Activated gamma-delta T cell (primary cell): ENCODE measurements at places on chromosomes 2 and 18.

DNA sequence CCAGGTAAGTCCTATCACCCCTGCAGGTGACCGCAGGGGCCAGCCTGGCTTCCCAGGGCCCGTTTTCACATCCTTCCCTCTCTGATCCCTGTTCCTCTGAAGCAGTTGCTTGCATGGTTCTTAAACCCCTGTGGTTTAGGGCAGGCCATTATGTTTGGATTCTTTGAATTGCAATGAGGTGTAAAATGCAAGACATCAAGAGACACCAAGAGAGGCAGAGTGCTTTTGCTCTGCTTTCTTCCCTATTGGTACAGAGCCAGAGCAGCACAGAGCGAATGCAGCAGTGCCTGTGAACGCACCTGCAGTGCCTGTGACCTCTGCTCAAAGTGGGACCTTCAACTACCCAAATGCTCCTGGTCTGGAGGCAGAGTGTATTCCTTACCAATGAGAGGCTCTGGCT is 7.6 kb downstream of the RFX8 start:
- DNase-seq = no peak

GRCh38 chr18:23237524-23238151 is 102.4 kb downstream of the CABLES1 start:
- DNase-seq = no peak

DNA sequence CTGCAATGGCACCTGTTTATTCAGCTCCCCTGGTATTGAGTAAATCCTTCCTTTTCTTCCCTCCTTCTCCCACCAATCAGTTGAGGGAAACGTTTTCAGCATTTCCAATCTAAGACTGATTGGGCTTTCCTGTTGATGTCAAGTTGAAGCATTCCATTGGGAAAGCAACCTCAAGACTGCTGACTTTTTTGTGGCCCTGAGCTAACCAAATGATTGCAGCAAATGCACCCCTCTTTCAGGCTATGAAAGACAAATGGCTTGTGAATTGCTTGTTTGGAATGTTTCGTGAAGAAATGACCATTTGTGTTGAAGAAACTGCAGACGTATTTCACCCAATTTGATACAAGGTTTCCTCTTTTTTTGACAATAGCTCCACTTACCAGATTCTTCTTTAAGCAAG is 303.5 kb downstream of the EPHA4 start:
- DNase-seq = no peak

- no peak for DNase-seq
These were observed at the start of gene TWIST2 for GRCh38 chr2:238847841-238848690. TWIST2 (plus strand) TSS chr2:238848085; CDS start chr2:238848216, 131 bp downstream.
